ENCODE measurements at places on chromosomes 5 and 9. TPM values are rescaled to one million over a fixed set of nuclear protein-coding genes. Genes with fewer than 3 reads are reported as not detected.

- no peak overlapping the region for H3K4me3 ChIP-seq
- H3K4me1 ChIP-seq: no peaks in the 10 kb centered on the region
- H3K27me3 ChIP-seq: no peaks in the 10 kb centered on the region
- no peak for DNase-seq
- no peak overlapping the region for H3K27ac ChIP-seq
These were observed 63.5 kb upstream of the TBC1D2 start for GRCh38 chr9:98318834-98319478.

DNA sequence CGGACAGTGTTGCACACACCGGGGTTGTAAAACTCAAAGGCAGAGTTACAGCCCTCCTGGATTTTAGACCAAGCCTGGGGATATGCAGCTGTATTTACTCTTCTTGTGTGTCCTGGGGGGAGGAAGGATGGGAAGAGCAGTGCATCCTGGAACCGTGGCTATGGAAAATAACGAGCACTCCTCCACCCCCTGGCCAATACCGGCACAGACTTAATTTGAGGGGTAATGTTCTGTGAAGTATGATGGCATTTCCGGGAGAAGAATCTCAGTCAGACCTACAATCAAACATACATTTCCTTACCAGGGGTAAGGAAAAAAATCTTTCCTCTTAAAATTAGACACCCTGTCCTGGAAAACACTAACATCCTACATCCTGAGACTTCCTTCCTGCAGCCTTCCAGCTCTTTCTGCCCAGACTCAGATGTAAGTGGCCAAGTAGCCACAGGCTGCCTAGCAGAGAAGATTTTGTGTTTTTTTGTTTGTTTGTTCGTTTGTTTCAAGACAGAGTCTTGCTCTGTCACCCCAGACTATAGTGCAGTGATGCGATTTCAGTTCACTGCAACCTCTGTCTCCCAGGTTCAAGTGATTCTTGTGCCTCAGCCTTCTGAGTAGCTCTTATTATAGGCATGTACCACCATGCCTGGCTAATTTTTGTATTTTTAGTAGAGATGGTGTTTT lies 11.0 kb upstream of the ERMP1 start:
- H3K27me3 ChIP-seq: no peaks in the 10 kb centered on the region
- H3K36me3 ChIP-seq: peaks cover 2% of the 10 kb centered on the region
- DNase-seq: no peak
- peak overlapping the region; percentile 26 for H3K4me3 ChIP-seq
- peak overlapping the region; percentile 45 for H3K27ac ChIP-seq

- no peaks in the 10 kb centered on the region for H3K4me1 ChIP-seq
- H3K36me3 ChIP-seq: no peaks in the 10 kb centered on the region
- no peak overlapping the region for H3K4me3 ChIP-seq
- H3K27me3 ChIP-seq: no peaks in the 10 kb centered on the region
- H3K27ac ChIP-seq: no peak overlapping the region
- DNase-seq: no peak
These were observed 278.5 kb downstream of the CCDC171 start for GRCh38 chr9:15831384-15831783.

DNA sequence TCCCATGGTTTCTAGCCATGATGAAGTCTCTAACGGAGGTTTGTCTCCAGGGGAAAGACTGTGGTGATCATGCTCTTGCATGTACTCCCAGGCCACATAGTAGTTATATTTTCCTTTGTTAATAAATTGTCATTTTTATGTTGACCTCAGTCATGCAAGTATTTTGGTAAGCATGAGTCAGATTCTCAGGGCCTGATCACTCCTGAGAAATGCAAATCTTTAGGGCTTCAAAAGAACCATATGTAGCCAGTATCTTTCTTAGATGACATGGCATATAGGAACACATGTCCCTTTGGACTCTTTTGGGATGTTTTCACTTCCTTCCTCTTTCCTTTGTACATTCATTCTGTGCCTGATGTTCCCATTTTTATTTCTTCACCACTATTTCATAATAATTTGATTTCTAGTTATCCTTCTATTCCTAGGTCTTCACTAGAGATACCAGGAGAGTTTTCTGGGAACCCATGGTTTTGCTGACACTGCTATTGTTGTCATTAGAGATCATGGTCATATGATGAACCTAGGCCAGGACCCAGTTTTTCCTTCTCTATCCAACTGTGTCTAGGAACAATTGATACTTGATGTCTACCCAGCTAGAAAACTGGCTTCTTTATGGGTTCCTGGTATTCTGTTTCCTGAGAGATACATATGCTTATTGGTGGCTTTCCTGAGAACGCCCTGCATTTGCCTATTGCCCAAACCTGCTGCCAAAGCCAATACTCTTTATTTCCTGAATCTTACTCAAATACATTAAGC lies 248.1 kb upstream of the NREP start:
- H3K4me1 ChIP-seq: peaks cover 4% of the 10 kb centered on the region
- H3K27ac ChIP-seq: no peak overlapping the region
- no peak for DNase-seq
- H3K36me3 ChIP-seq: no peaks in the 10 kb centered on the region
- no peaks in the 10 kb centered on the region for H3K27me3 ChIP-seq
- no peak overlapping the region for H3K4me3 ChIP-seq

DNA sequence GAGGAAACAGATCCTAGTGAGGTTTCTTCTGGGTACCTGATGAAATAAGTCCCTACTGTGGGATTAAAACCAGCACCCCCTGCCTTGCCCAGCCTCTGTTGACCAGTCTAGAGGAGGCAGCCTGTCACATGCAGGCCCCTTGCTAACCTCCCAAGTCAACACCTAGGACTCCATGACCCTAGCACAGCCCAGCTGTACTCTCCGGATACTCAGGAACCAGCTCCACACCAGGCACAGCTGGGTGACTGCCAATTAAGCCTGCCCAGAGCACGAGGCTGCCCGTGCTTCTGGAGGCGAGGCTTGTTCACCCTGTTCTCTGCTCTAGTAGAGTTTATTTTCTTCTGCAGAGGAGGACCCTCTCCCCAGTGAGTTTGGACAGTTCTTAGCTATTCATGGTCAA lies 92.5 kb downstream of the SNX24 start:
- H3K4me3 ChIP-seq: no peak overlapping the region
- no peaks in the 10 kb centered on the region for H3K4me1 ChIP-seq
- DNase-seq: no peak
- H3K36me3 ChIP-seq: peaks cover 4% of the 10 kb centered on the region
- H3K27ac ChIP-seq: no peak overlapping the region
- no peaks in the 10 kb centered on the region for H3K27me3 ChIP-seq

DNA sequence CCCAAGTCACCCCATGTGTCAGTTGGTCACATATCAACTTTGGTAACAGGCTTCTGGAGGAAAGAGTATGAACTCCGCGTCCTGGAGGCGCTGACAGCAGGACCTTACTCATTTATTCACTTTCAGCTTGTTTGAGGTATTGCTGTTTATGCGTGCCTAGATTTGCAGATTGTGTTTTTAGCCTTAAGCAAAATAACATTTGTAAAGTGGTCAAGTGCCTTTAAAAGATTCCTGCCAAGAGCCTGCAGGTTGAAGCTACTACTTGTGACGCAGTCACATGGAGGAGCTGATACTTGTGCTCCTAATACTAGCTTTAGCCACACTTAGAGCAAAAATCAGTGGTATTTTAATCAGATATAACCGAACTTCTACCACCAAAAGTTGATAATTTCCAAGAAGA lies 351.3 kb downstream of the ADGRV1 start:
- H3K4me1 ChIP-seq: no peaks in the 10 kb centered on the region
- H3K27ac ChIP-seq: no peak overlapping the region
- peaks cover 15% of the 10 kb centered on the region for H3K27me3 ChIP-seq
- no peaks in the 10 kb centered on the region for H3K36me3 ChIP-seq
- H3K4me3 ChIP-seq: no peak overlapping the region

- no peak overlapping the region for H3K27ac ChIP-seq
- H3K4me3 ChIP-seq: no peak overlapping the region
- H3K27me3 ChIP-seq: peaks cover 9% of the 10 kb centered on the region
- H3K4me1 ChIP-seq: no peaks in the 10 kb centered on the region
- no peaks in the 10 kb centered on the region for H3K36me3 ChIP-seq
These were observed 242.2 kb upstream of the TNC start for GRCh38 chr9:115360122-115360521.

GRCh38 chr5:17277907-17278306 lies 60.5 kb downstream of the BASP1 start:
- H3K27me3 ChIP-seq: no peaks in the 10 kb centered on the region
- no peak for DNase-seq
- no peak overlapping the region for H3K4me3 ChIP-seq
- peaks cover 3% of the 10 kb centered on the region for H3K4me1 ChIP-seq

GRCh38 chr9:108535526-108535925 lies 320.3 kb downstream of the ACTL7B start:
- H3K36me3 ChIP-seq: no peaks in the 10 kb centered on the region
- no peaks in the 10 kb centered on the region for H3K27me3 ChIP-seq
- no peak overlapping the region for H3K27ac ChIP-seq
- no peak overlapping the region for H3K4me3 ChIP-seq
- DNase-seq: peak; percentile 8

GRCh38 chr5:149383399-149383798 lies 4.3 kb upstream of the IL17B start:
- no peaks in the 10 kb centered on the region for H3K4me1 ChIP-seq
- no peaks in the 10 kb centered on the region for H3K27me3 ChIP-seq
- no peak for DNase-seq
- H3K36me3 ChIP-seq: no peaks in the 10 kb centered on the region
- no peak overlapping the region for H3K27ac ChIP-seq

DNA sequence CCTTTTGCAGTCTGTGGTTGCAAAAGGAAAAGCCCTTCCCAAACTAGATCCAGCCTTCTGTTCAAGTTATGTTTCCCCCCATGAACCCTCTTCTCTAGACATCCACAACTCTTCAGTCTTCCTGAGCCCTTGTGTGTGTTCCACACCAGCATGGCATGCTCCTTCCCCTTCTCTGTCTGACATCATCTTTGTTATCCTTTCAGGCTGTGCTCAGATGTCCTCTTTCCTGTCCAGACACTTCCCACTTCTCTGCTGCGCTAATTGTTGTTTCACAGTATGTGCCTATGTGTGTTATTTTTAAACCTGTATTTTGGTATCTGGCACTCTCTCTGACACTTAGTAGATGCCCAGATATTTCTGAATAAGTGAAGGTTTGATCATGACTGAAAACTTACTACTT lies 38.2 kb downstream of the FOCAD start:
- peaks cover 17% of the 10 kb centered on the region for H3K4me1 ChIP-seq
- no peak overlapping the region for H3K4me3 ChIP-seq
- no peak for DNase-seq
- H3K27me3 ChIP-seq: no peaks in the 10 kb centered on the region

- peak overlapping the region; percentile 88 for H3K4me3 ChIP-seq
- peak overlapping the region; percentile 85 for H3K27ac ChIP-seq
- peaks cover 35% of the 10 kb centered on the region for H3K4me1 ChIP-seq
- H3K36me3 ChIP-seq: no peaks in the 10 kb centered on the region
- no peak for DNase-seq
These were observed 635 bp downstream of the IFT74 start for GRCh38 chr9:26956860-26957233.

DNA sequence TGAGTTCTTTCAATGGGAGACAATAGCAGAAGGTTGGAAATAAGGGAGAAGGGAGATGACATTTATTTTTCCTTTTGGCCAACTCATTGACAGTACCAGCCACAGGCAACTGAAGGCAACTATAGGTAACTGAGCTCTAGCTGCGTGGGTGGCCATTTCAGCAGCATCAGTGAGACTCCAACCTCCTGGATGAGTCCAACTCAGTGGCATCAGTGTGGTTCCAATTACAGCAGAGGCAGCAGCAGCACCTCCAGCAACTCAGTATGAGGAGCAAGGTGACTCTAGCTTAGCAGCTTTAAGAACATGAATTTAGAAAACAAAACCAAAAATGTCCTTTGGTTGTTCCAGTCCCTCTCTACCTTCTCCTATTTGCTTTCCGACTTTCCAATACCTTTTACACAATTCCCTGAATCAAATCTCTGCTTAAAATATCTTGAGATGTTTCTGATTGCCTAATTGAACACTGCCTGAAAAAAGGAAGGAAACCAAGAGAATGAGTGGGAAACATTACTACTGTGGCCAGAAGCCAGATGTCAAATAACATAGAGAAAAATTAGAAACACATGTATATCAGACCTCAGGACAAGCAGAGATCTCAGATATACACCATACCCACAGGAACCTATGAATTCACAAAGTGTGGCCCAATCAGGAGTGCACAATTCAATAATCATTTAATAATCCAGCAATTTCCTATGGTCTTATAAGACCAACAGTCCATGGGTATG lies 166.5 kb upstream of the RORB start:
- DNase-seq: no peak
- peaks cover 2% of the 10 kb centered on the region for H3K4me1 ChIP-seq
- no peaks in the 10 kb centered on the region for H3K27me3 ChIP-seq
- no peaks in the 10 kb centered on the region for H3K36me3 ChIP-seq
- H3K4me3 ChIP-seq: no peak overlapping the region
- H3K27ac ChIP-seq: no peak overlapping the region

GRCh38 chr5:44809956-44810420 lies 1.2 kb downstream of the MRPS30 start:
- peaks cover 30% of the 10 kb centered on the region for H3K4me1 ChIP-seq
- H3K27ac ChIP-seq: peak overlapping the region; percentile 98
- H3K27me3 ChIP-seq: no peaks in the 10 kb centered on the region
- peak overlapping the region; percentile 91 for H3K4me3 ChIP-seq
- DNase-seq: no peak

CNTLN gene
- total RNA-seq: 1.1 TPM

NKD2 gene
- total RNA-seq: 1.1 TPM

ALAD gene
- 30.1 TPM for total RNA-seq

CDC25C gene
- total RNA-seq: 15.9 TPM

Data from activated CD4-positive, alpha-beta T cell treated with anti-CD3 and anti-CD28 coated beads for 36 hours (primary cell).